Suppressor macrophage treated with lipopolysaccharide for 1 hour (primary cell): ENCODE measurements at places on chromosomes 7 and 10.

DNA sequence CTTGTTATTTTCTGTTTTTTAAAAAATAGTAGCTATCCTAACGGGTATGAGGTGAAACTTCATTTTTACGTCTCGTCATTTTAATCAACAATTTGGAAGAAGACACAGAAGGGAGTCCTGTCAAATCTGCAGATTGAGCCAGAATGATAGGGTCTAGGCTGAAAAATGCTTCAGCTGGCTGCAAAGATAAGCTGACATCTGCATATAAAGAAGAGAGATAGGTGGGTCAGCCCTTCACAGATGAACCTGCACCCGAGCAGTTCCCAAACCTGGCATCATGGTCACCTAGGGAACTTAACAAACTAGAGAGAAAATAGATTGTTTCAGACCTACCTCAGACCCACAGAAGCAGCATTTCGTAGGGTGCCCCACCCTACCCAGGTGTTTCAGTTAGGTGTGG lies 35.2 kb upstream of the BMPR1A start:
- no peak for DNase-seq

DNA sequence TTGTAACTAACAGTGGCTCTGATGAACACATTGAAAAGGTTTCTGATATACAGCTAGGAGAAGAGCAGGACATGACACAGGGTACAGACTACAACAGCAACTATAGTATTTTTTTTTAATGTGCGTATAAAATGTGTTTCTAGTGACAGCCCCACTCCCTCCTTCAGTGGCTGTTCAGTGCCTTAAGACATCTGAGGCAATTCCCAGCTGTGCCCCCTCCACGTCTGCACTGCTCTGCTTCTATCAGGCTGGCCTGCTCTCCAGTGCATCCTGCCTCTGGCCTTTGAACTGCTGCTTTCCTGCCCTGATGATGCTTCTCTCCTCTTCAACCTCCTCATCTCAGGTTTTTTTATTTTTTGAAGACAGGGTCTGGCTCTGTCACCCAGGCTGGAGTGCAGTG lies 111.2 kb downstream of the SPAG6 start:
- DNase-seq, result no peak

DNA sequence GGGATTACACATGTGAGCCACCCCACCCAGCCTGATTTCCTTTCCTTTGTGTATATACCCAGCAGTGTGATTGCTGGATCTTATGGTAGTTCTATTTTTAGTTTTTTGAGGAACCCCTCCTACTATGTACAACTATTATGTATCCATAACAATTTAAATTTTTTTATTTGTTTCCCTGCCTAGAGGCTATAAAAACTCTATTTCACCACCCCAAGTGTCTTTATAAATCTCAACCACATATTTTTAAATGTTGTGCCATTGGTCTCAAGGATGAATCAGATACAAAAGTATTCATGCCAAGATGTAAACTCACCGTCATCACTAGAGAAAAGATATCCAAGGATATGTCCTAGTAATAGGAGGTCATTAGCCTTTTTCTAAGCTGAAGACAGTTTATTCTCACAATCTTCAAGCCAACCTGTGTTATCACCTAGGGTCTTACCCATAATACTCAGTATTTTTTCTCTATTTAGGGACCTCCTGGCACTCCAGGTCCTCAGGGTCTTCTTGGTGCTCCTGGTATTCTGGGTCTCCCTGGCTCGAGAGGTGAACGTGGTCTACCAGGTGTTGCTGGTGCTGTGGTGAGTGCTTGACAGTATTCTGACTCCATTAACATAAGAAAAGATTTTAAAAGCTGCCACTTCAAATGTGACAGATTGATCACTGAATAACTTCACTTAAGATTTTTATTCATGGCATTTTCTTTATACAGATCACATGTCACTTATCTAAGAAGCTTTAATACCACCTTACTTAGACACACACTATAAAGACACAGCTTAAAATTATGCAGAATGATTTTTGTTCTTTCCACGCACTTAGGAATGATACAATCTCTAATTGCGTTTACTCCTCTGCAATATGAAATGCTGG lies 29.4 kb downstream of the COL1A2 start:
- no peak for DNase-seq

GRCh38 chr10:31587691-31588090 lies 268.7 kb downstream of the ZEB1 start:
- DNase-seq, result no peak

DNA sequence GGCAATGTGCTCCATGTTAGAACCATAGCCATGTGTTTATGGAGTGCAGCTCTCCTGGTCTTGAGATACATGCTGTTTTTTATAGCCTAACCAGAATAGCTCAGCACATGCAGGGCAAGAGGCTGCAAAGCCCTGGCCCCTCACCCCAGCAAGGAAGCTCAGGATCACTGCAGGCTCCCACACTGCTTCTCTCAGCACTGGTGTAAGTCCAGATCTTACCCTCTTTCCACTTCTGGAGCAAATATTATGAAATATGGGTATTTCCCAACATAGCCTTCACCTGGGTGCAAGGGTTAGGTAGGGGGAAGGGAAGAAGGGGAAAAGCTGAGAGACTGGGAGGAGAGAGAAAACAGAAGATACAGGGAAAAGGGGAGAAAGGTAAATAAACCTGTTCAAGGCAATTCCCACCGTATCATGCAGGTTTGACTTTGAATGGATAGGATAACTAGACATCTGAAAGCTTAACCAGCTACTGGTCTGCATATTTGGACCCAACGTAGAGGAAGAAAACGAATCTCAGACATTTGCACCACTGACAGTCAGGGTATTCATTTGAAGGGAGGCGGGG lies 19.7 kb downstream of the SKIDA1 start:
- DNase-seq, result no peak

DNA sequence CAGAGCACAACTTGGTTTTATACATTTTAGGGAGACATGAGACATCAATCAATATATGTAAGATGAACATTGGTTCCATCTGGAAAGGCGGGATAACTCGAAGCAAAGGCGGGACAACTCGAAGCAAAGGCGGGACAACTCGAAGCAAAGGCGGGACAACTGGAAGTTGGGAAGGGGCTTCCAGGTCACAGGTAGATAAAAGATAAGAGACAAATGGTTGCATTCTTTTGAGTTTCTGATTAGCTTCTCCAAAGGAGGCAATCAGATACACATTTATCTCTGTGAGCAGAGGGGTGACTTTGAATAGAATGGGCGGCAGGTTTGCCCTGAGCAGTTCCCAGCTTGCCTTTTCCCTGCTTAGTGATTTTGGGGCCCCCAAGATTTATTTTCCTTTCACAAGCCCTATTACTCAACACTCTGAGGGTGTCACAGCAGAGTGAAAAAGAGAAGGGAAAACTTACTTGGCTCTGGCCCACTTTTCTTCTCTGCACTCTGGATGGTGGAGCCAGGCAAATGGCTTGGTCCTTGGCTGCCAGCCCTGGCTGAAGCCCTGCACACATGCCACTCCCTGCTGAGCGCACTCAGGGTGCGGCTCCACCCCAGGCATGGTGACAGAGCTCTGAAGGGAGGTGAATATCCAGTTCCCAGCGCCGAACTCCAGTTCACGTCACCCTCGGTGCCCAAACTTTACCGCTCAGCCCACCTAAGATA lies 46.7 kb downstream of the PARD3 start:
- no peak for DNase-seq

DNA sequence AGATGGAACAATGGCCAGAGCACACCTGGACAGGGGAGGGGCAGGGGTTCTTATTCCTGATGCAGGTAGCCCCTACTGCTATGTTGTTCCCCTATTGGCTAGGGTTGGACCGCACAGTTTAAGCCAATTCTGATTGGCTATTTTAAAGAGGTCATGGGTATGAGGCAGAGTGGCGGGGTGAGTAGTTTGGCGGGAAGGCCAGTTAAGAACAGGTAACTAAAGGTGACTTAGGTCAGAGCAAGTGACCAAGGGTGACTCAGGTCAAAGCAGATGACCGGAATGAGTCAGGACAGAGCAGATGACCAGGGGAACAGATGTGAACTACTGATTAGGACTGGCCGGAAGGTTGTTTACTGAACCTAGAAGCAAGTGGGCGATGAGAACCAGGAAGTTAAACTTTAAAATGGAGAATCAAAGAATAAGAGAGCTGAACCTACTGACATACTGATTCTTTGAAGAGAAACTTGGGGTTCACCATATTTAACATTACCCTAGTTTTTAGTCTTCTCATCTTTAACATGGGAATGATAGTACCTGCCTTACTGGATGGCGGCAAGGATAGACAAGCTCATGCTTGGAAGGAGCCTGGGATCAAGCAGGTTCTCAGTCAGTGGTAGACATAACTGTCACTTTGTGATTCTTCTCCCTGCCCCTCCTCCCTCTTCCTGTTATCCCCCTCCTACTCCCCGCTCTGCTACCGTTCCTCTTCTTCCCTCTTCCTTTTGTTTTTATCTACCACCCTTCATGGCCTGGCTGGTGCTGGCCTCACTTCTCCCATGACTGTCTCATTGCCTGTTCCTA lies 55.0 kb downstream of the CCNY start:
- no peak for DNase-seq

- no peak for DNase-seq
Measured at GRCh38 chr10:13016426-13016825, 14.9 kb upstream of the CCDC3 start.

DNA sequence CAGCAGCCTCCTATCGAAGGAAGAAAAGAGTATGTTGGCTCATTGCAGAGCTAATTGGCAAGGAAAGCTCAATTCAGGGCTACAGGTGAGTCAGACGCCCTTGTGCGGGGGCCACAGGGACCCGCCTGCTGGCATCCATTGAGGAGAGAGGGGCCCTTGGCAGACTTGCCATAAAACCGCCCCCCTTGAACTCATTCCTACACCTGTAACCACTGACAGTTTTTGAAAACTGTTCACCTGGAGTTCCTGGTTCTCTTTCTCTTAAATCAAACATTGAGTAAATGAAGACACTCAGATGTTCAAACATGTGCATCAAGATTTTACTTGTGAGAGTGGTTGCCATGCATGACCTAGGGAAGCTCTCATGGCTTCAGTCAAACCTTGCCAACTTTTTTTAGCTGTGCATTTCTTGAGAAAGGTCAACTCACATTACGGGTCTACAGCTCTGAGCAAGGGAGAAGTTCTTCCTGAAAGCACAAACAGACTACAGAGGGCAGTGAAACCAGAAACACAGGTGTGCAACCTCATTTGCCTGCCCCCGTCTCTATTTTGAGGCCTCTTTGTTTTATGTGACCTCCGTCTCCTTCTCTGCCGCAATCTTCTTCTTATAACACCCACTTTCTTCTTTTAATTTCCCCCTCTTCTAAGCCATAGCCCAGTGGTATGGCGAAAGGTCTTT lies 87.8 kb downstream of the TBXAS1 start:
- no peak for DNase-seq

DNA sequence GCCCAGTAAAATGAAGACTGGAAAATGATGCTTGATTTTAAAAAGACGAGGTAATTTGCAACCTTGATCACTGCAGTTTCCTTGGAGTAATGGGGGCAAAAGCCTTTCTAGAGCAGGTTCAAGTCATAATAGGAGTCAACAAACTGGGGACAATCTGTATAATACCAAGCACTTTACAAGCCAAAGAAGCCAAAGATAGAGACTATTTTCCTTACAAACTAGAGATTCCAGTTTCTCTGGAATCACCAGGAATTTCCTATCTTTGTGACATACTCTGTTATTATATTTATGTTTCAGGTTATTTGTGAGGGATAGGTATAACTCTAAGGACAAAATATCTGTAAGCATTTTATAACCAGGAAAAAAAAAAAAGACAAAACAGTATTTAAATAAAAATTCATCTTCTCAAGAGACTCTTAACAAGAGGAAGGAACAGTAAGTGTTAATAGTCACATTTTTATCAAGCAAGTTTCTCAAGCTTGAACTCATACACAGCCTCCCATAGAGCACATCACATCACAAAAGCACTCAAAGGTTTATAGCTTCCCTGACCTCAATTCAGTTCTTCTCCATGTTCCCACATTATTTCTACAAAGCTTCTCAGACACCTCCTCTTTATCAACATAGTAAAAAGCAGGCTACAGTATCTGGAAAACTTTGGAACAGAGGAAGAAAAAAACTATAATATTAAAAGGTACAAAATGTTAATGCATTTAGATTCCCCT lies 18.9 kb downstream of the JMJD1C start:
- no peak for DNase-seq

GRCh38 chr10:92697663-92698511 lies 8.1 kb downstream of the HHEX start:
- no peak for DNase-seq

DNA sequence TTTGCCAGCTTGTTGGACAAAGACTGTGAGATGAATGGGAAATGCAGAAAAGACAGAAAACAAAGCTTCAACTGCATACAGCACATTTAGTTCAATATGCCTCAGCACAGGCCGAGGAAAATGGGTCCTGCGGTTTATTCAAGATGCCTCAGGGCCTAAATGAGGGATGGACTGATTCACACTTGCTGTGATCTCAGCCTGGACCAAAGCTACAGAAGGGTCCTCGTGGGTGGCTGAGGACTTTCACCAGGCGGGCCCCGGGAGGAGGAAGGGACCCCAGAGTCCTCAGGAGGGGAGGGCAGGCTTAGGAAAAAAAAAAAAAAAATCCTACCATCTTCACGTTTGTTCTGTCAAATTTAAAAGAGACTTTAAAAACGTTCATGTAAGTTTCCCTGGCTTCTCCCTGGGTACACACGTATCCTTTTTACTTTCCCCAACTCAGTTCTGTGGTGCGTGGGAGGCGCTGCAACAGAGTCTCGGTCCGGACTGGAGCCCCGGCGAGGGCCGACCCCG lies 624 bp upstream of the ZNF783 start:
- peak; percentile 37 for DNase-seq

DNA sequence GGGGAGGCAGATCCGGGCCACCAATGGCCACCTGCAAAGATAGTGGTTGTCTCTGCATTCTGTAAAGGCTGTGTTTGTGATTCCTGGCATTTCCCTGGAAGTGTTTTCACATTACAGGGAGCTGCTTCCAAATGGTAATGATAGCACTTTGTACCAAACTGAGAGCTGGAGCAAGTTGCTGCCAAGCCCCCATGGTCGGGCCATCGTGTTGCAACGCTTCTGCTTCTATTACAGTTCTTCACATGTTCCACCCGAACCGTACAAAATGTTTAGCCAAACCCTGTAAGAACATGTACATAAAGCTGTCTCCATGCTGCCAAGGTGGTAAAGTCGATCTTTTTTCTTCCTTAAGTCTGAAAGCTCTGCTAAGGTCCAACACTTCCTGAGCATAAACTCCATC lies 397.7 kb upstream of the NFE2L3 start:
- no peak for DNase-seq

DNA sequence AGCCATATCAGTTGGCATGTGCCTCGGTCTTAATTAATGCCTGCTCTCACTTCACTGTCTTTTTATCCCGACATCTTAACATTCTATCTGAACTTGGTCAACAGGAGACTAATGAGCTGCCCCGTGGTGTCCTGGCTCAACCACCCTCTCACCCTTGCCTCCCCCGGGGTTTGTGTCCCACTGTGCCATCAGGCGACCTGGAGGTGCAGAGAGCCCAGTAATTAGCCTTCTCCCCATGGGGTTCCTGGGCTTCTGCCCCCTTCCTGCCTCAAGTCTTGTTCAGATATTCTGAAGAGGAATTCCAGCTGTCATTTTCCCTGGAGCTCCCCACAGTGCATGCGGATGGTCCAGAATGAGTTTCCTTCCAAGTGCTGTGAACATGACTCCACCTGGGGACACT lies 10.1 kb upstream of the JAKMIP3 start:
- no peak for DNase-seq
